ENCODE measurements at places on chromosomes 5 and 9. TPM values are rescaled to one million over a fixed set of nuclear protein-coding genes. Genes with fewer than 3 reads are reported as not detected.

DNA sequence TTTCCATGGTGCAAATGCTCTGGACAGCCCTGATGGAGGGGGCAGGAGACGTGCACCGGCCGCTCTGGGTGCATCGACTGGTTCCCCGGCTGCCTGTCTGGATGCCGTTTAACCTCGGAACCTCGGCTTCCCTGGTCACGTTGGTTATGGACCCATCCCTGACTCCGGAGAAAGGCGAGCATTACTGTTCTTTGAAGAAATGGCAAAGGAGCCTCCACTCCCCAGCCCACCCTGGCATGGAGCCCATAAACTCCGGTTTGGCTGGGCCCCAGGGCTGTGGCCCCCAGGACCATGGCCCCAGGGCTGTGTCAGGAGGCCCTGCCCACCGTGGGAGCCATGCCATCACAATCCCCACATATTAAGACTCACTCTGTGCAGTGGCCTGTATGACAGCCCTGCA lies 28.9 kb downstream of the DBH start:
- no peak for DNase-seq

Gene CDH6
- not detected for total RNA-seq

- no peak for DNase-seq
Measured at GRCh38 chr5:5159282-5160103, 19.4 kb downstream of the ADAMTS16 start.

Gene BAAT
- total RNA-seq: 0.04 TPM

GRCh38 chr9:108113596-108113995 lies 624.0 kb upstream of the KLF4 start:
- no peak for DNase-seq

Gene NIPAL4
- total RNA-seq: 5.6 TPM

DNA sequence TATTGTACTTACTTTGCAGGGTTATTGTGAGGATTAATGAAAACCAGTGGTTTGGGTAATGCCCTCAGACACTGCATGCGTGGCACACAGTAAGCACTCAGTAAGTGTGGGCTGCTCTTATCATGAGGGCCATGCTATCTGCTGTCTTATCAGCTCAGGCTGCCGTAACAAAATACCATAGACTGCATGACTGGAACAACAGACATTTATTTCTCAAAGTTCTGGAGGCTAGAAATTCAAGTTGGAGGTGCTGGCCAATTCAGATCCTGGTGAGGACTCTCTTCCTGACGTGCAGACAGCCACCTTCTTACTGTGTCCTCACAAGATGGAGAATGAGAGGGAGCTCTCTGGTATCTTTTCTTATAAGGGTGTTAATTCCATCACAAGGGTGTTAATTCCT lies 23.9 kb upstream of the SH3PXD2B start:
- DNase-seq: no peak

Gene HK3
- not detected for total RNA-seq

Measured in foreskin keratinocyte (primary cell).